ENCODE measurements at places on chromosomes 7 and 10.
A peak's percentile ranks its signal among the peaks of the same experiment; 100 is the strongest.

- DNase-seq, result no peak
Observed at GRCh38 chr10:31803606-31804351, 124.9 kb downstream of the ARHGAP12 start.

GRCh38 chr10:63719226-63719856 lies 198.1 kb downstream of the REEP3 start:
- no peak for DNase-seq

GRCh38 chr10:89981891-89982290 lies 280.5 kb downstream of the KIF20B start:
- no peak for DNase-seq

DNA sequence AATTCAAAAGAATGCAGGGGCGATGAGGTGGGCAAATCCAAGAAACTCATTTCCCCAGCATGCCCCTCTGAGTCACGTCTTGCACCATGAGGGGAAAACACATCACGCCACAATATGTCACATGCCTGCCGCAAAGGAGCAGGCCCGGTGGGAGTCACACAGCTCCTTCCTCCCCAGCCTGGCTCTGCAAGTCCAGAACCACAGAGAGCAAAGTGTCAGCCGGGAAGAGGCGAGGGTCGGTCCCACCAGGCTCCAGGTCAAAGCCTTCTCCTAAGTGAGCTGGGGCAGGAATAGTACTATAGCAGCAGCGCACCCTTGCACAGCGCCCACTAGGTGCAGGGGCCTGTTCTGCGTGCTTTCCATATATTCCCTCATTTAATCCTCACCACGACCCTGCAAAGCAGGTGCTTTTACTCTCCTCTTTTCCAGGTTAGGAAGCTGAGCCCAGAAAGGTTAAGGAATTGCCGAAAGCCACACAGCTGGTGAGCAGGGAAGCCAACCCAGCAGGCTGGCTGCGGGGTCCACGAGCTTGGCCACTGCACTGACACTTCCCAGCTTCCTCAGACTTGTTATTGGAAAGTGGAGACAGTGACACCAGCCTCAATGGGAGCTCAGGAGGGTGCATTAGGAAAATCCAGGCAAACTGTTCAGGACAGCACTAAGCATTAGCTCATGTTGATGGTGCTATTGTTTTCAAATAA lies 94.0 kb upstream of the ZMIZ1 start:
- peak; percentile 28 for DNase-seq

DNA sequence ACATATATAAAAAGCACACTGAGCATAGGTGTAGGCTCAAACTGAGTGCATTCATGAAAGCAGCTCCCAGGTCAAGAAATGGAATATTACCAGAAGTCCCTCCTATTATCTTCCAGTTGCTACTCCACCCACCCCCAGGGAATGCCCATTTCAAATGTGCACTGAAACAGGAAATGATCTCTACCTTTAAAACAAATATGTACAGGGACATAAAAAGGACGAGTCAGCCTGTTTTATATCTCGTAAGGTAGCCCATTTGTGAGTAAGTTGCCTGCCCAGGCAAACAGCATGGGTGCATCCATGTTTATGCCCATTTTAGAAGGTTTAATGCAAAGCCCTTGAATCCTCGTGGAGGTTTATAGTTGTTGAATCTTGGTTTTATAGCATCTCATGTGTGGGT lies 10.4 kb downstream of the FFAR4 start:
- DNase-seq, result no peak

DNA sequence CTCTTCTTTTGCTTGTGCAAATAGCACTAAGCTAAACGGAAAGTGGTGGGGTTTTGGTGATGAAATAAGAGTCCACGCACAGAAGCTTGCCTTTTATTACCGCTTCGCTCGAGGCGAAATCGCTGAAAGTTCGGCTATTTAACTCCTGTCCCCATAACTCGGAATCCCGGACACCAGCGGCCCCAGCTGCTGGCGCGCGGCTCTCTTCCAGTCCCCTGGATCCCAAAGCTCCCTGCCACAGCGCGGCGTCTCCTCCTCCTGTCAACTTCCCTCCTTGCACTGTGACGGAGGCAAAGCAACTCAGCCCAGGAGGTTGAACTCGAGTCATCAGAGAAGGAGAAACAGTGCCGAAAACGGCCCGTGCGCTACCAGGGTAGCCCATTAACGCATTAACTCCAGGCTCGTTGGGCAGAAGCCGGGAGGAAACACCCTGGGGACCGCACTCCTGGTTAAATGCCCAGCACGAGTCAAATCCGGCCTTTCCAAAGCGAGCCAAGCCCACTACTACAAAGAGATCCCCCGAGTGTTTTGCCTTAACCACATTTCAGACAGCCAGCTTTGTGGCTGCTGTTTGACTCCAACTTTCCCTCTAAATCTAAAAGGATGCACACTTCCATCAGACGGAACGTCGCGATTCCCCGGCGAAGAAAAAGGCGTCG lies 1.3 kb downstream of the SEMA3D start:
- DNase-seq, result no peak

DNA sequence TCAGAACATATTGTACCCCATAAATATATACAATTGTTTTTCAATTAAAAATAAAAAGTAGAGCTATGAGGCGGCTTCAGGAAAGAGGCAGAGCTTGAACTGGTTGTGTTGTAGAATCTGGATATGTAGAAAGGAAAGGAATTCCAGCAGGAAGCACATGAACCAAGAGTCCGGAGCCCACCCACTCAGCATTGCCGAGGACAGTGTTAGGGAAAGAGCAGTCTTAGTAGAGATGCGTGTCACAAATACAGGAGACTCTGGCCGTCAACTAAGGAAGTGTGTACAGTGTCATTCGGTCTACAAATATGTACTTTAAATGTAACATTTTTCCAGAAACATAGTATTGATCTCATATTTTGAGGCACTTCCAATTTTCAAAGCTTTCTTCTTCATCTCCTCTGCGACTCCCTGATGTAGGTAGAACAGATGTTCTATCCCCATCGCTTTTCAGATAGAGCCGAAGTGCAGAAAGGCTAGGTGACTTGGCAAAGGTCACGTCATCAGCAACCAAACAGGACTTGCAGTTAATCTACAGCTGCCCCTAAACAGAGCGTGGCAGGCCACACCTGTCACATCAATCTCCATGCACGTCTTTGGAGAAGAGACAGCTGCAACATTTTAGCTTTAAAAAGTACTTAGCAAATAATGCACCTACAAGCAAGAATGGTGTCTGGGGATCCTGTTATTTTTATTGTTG lies 25.3 kb upstream of the GJD4 start:
- DNase-seq, result no peak

GRCh38 chr7:69640925-69641594 lies 42.8 kb downstream of the AUTS2 start:
- no peak for DNase-seq

DNA sequence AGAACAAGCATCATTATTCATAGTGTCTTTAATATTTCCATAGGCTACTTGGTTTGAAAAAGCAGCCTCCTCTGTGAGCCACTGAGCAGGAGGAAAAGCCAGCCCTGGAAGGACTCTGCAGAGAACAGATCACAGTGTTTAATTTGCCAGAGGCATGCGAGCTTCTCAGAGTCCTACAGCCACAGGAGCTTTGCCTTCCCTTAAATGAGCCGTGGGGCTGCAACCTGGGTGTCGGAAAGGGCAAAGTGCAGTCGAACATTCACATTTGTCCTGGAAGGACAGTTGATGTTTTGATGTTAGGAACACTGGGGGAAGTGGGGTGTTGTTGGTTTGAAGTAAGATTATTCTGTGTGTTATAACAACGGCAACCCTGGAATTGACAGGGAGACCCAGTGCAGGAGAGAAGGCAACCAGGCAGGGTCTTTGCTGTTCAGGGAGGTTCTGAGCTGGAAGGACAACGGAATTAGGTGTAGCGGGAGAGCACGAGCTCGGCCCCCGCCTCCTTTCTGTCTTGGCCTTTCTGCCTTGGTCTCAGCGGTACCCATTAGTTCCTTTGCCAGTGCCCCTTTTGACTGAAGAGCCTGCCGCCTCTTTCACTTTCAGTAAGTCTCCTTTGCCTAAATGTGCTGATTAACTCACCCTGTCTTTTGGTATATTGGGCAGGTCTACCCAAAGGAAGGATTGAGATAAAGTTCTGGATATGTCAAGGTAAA lies 192.3 kb upstream of the PITRM1 start:
- no peak for DNase-seq

Measured in Jurkat, Clone E6-1 (cell line).